ENCODE measurements at places on chromosomes 2 and 18.

DNA sequence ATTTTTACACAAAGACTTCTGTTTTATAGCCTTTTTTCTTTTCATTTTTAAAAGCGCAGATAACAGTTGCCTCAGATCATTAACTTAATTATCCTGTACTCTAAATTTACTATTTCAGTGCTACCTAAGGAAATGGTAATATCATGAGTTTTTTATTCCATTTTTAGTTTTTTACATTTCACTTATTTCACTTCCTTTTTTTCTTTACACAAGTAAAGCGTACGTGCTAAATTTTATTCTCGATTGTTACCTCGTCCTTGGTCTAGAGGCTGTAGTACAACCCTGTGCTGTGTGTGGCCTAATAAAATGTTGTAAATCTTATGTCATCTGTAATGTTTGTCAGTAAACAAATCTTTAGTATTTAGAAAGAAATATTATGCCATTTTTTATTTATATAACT is 49.2 kb downstream of the CRIM1 start:
- DNase-seq = no peak

DNA sequence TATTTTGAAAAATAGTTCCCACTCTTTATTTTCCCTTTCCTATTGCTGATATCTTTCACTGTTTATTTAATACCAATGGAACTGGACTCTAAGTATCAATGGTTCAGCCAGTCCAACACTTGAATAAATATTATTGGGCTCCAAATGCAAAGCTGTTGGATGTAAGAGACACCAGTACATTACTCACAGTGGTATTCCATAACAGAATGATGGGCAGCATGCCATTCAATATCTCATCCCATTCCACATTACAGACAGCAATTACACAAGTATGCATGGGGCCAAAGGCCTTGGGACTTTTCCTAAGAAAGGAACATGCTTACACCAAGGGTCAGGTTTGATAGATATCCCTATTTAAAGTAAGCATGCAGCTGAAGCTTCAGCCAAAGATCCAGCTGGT is 231.9 kb downstream of the RND3 start:
- peak; percentile 68 for DNase-seq

DNA sequence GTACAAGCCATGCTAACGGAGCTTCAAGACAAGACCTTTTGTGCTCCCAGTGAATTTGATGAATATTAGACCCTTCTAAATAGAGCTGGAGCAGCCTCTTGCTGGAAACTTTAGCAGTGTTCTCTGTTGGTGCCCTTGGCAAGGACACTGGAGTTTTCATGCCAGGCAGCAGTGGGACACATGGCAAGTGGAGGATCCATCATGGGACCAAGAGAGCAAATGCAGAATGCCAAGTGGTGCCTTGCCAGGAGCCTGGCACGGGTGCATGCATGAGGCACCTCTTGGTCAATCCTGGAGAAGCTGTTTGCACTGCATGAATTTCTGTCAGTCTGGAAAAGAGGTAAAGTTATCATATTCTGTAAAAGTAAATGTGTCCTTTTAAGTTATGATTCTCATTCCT is 59.1 kb downstream of the NETO1 start:
- DNase-seq = no peak

GRCh38 chr2:105803337-105803736 is 58.6 kb downstream of the NCK2 start:
- no peak for DNase-seq

GRCh38 chr18:27803957-27804356 is 373.0 kb downstream of the CDH2 start:
- peak; percentile 65 for DNase-seq

- DNase-seq = peak; percentile 67
Measured at GRCh38 chr2:72669121-72669520, 156.7 kb downstream of the EXOC6B start.

DNA sequence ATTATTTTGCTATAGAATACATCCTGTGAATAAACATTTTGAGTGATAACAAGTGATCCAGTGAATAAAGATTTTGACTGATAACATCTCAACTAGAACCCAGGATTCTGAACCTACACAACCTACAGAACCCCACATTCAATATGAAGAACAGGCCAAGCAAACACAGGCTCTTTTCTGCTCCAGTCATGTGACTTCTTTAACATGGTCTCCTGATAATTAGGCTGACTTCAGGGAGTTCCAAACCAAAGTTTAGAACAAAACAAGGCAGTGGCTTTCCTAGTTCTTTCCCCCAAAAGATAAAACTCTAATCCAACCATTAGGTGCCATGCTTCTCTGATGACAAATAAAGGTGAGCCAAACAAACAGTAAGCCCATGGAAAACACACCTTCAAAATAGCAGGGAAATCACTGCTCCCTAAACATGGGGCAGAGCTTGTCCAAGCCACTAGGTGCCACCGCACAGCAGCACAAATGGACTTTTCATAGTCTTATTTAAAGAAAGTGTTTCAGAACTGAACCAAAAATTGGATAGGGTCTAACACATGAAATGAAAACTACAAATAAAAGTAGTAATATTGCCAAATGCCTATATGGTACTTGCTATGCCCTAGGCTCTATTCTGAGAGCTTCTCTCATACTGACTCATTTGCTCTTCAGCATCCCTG is 95.3 kb downstream of the EVA1A start:
- peak; percentile 53 for DNase-seq

GRCh38 chr2:37738266-37738885 is 66.9 kb upstream of the CDC42EP3 start:
- DNase-seq = no peak

DNA sequence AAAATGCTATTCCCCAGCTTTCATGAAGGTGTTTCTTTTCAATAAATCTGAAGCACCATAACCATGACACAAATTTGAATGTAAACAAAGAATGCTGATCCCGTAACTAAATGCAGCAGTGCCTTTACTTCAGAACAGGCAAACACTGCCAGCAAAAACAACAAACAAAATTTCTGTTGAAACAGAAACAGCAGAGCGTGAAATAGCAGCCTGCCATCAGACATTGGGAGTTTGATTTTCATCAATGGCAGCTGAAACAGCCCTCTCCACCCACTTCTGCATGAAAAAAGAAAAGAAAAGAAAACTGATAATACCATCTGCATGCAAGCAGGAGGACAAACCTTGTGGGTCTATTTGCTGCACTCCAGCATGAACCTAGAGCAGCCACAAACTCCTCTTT is 128.3 kb downstream of the CDH2 start:
- no peak for DNase-seq

DNA sequence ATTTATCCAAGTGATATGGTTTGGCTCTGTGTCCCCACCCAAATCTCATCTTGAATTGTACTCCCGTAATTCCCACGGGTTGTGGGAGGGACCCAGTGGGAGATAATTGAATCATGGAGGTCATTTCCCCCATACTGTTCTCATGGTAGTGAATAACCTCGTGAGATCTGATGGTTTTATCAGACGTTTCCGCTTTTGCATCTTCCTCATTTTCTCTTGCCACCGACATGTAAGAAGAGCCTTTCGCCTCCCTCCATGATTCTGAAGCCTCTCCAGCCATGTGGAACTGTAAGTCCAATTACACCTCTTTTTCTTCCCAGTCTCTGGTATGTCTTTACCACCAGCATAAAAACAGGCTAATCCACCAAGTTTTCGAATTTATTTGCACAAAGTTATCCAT is 20.3 kb upstream of the CHST10 start:
- DNase-seq = no peak

- peak; percentile 30 for DNase-seq
Measured at GRCh38 chr18:54843314-54843713, 15.0 kb downstream of the RAB27B start.

GRCh38 chr2:216101109-216101508 is 8.0 kb upstream of the XRCC5 start:
- no peak for DNase-seq
